ENCODE measurements at places on chromosomes 5 and 9.

DNA sequence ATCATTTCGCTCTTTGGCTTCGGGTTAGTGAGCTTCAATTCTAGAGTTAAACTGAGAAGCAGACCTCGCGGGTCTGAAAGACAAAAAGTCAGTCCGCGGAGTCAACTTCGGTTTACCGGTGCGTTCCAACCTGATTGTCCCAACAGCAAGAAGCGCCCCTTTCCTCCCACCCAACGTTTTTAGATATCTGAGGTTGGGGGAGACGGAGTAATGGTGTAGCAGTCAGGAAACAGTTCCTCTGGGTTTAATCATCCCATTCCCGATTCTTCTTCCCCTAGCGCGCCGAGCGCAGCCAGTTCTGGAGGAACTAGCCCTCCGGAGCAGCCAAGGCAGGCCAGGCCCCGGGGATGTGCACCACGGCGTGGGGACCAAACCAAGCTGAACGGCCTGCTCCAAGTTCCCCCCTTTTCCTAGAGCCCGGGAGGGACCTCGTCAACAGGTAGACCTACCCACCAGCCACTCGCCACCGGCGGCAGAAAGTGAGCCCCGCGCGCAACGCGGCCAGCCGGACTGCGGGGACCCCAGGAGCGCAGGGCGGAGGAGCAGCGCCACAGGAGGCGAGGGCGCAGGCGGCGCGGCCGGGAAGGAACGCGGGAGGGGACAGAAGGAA, 622 bp upstream of the ISL1 start:
- peaks cover 11% of the 10 kb centered on the region for H3K4me1 ChIP-seq
- no peaks in the 10 kb centered on the region for H3K36me3 ChIP-seq
- no peaks in the 10 kb centered on the region for H3K27me3 ChIP-seq
- DNase-seq: no peak

DNA sequence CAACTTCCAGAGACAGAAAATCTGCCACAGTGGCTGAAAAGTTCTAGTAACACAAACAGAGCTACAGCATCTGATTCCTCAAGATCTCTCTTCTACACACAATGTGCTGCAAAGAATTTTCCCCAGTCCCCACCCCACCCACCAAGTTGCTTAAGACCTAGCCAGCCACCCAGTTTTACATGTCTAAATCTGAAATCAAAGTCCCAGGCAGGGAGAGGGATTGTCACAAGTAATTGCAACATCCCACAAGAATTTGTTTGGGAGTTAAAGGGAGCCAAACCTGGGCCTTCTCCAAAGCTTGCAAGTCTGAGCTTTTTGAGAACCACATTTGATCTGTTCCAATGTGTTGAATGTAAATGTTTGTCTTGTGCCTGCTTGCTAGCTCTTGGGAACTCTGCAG, 15.5 kb downstream of the IGIP start:
- H3K27ac ChIP-seq: no peak overlapping the region
- peak; percentile 39 for DNase-seq
- H3K4me1 ChIP-seq: no peaks in the 10 kb centered on the region
- no peak overlapping the region for H3K4me3 ChIP-seq
- no peaks in the 10 kb centered on the region for H3K27me3 ChIP-seq

DNA sequence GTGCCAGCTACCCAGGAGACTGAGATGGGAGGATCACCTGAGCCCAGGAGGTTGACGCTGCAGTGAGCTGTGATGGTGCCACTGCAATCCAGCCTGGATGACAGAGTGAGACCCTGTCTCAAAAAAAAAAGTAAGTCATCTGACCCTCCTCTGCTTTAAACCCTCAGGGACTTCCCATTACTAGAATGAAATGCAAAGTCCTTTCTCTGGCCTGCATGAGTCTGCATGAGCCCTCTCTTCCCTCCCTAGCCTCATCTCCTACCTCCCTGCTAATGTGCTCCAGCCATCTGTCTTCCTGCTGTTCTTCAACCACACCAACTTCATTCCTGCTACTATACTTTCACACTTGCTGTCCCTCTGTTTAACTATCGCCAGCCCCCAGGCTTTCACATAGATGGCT, 15.3 kb downstream of the IL5 start:
- no peaks in the 10 kb centered on the region for H3K36me3 ChIP-seq
- H3K4me1 ChIP-seq: no peaks in the 10 kb centered on the region
- H3K27me3 ChIP-seq: no peaks in the 10 kb centered on the region
- no peak overlapping the region for H3K27ac ChIP-seq

DNA sequence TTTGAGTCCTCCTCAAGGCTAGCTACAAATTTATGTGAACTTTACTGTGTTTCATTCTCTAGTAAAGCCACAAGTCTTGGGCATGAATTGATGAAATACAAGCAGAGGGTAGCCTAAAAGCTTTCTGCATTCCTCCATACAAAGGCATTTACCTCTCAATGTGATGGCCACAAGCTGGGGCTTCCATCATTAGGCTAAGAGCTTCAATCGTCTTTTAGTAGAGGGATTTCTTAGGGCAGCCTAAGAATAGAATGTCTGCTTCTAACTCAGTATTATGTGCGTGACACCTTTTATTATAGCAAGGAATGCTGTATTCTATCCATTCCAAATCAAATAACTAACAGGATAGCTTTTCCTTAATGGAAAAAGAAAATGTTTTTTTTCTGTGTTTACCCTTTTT, 3.7 kb downstream of the PLAC8L1 start:
- no peak for DNase-seq
- H3K4me3 ChIP-seq: no peak overlapping the region
- H3K27ac ChIP-seq: no peak overlapping the region
- no peaks in the 10 kb centered on the region for H3K27me3 ChIP-seq
- no peaks in the 10 kb centered on the region for H3K36me3 ChIP-seq

GRCh38 chr5:72378639-72379289, 58.6 kb downstream of the PTCD2 start:
- H3K4me3 ChIP-seq: no peak overlapping the region
- peak overlapping the region; percentile 41 for H3K27ac ChIP-seq
- peak; percentile 51 for DNase-seq
- no peaks in the 10 kb centered on the region for H3K4me1 ChIP-seq
- H3K27me3 ChIP-seq: no peaks in the 10 kb centered on the region

GRCh38 chr5:157748760-157749461, 5.4 kb downstream of the LSM11 start:
- H3K27ac ChIP-seq: no peak overlapping the region
- no peaks in the 10 kb centered on the region for H3K4me1 ChIP-seq
- no peaks in the 10 kb centered on the region for H3K36me3 ChIP-seq
- no peaks in the 10 kb centered on the region for H3K27me3 ChIP-seq

- no peaks in the 10 kb centered on the region for H3K36me3 ChIP-seq
- H3K27ac ChIP-seq: no peak overlapping the region
- no peaks in the 10 kb centered on the region for H3K4me1 ChIP-seq
These were observed 74.8 kb upstream of the PIK3R1 start for GRCh38 chr5:68140763-68141162.

- no peaks in the 10 kb centered on the region for H3K4me1 ChIP-seq
- H3K36me3 ChIP-seq: no peaks in the 10 kb centered on the region
- H3K27ac ChIP-seq: no peak overlapping the region
- no peak overlapping the region for H3K4me3 ChIP-seq
- DNase-seq: no peak
These were observed 132.8 kb downstream of the MACROH2A1 start for GRCh38 chr5:135266303-135266635.

- H3K27me3 ChIP-seq: no peaks in the 10 kb centered on the region
- H3K4me3 ChIP-seq: no peak overlapping the region
- no peaks in the 10 kb centered on the region for H3K4me1 ChIP-seq
- no peaks in the 10 kb centered on the region for H3K36me3 ChIP-seq
- no peak overlapping the region for H3K27ac ChIP-seq
- DNase-seq: no peak
These were observed 16.5 kb upstream of the SAP30L start for GRCh38 chr5:154429341-154429740.

GRCh38 chr9:132408521-132408920, 1.5 kb upstream of the CFAP77 start:
- H3K4me1 ChIP-seq: peaks cover 13% of the 10 kb centered on the region

GRCh38 chr9:105072476-105072875, 144.5 kb upstream of the ABCA1 start:
- H3K4me3 ChIP-seq: no peak overlapping the region
- no peak overlapping the region for H3K27ac ChIP-seq
- no peaks in the 10 kb centered on the region for H3K27me3 ChIP-seq

GRCh38 chr5:39714036-39714698, 289.4 kb upstream of the DAB2 start:
- H3K27me3 ChIP-seq: no peaks in the 10 kb centered on the region
- no peak overlapping the region for H3K4me3 ChIP-seq
- H3K27ac ChIP-seq: no peak overlapping the region

DNA sequence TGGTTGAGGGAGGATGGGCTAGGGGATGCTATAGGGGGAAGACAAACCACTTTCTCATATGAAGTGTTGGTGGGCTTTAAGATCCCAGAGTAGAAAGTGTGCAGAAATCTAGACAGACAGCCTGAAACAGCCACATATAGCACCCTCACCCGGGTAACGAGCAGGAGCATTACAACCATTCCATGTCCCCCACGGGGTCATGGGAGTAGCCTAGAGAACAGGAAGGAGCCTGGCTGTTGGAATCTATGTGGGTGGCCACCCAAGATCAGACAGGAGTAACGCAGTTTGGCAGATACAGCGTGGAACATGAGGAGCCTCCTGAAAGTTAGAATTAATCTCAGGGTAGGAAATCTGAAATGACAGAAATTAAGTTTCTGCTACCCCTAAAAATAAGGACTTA, 146.1 kb upstream of the RAI14 start:
- no peaks in the 10 kb centered on the region for H3K36me3 ChIP-seq
- no peaks in the 10 kb centered on the region for H3K27me3 ChIP-seq
- no peaks in the 10 kb centered on the region for H3K4me1 ChIP-seq
- H3K27ac ChIP-seq: peak overlapping the region; percentile 72
- no peak for DNase-seq

GRCh38 chr5:53712327-53712726, 151.9 kb downstream of the NDUFS4 start:
- DNase-seq: no peak
- no peaks in the 10 kb centered on the region for H3K36me3 ChIP-seq
- H3K27me3 ChIP-seq: no peaks in the 10 kb centered on the region
- H3K4me3 ChIP-seq: no peak overlapping the region
- H3K27ac ChIP-seq: no peak overlapping the region

- no peak overlapping the region for H3K4me3 ChIP-seq
- no peaks in the 10 kb centered on the region for H3K4me1 ChIP-seq
These were observed 415.6 kb downstream of the GADD45G start for GRCh38 chr9:90020276-90020871.

- H3K4me1 ChIP-seq: no peaks in the 10 kb centered on the region
- H3K36me3 ChIP-seq: no peaks in the 10 kb centered on the region
- no peak overlapping the region for H3K4me3 ChIP-seq
- H3K27ac ChIP-seq: no peak overlapping the region
- no peaks in the 10 kb centered on the region for H3K27me3 ChIP-seq
- DNase-seq: no peak
These were observed 6.9 kb upstream of the MEIKIN start for GRCh38 chr5:131952301-131952857.

GRCh38 chr9:88965473-88965872, 25.8 kb upstream of the S1PR3 start:
- no peaks in the 10 kb centered on the region for H3K4me1 ChIP-seq
- no peaks in the 10 kb centered on the region for H3K27me3 ChIP-seq
- H3K4me3 ChIP-seq: no peak overlapping the region
- DNase-seq: no peak
- H3K36me3 ChIP-seq: no peaks in the 10 kb centered on the region

- no peaks in the 10 kb centered on the region for H3K36me3 ChIP-seq
- no peaks in the 10 kb centered on the region for H3K27me3 ChIP-seq
- no peak for DNase-seq
- no peak overlapping the region for H3K27ac ChIP-seq
- H3K4me3 ChIP-seq: no peak overlapping the region
These were observed 19.1 kb downstream of the SREK1IP1 start for GRCh38 chr5:64749385-64749784.

DNA sequence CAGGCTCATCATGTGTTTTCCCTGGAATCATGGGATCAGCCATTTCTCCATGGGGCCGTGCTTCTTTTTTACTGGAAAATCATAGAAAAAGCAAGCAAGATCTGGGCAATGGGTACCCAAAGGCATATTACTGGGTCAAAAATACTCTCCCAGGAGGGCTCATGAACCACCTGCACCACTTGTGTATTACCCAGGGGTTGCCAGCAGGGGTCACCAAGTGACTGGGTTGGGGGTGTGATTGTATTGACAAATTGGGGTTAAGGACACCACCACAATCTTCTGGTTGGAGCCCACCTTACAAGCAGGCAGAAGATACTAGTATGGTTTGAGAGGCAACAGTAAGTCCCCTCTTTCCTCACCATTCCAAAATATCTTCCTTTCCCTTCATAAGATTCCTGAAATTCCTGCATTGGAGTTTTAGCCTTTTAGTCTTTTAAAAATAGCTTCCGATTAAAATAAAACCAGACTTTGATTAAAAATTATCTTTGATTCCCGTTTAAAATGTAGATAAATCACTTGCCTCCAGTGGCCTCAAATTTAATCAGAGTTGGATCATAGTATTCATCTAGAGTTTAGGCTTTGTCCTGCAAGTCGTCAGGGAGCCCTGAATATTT, 603.3 kb downstream of the KIF4B start:
- H3K27ac ChIP-seq: no peak overlapping the region
- no peaks in the 10 kb centered on the region for H3K27me3 ChIP-seq
- no peaks in the 10 kb centered on the region for H3K4me1 ChIP-seq
- no peak overlapping the region for H3K4me3 ChIP-seq

GRCh38 chr9:89234205-89235067, 55.8 kb upstream of the SHC3 start:
- H3K27me3 ChIP-seq: no peaks in the 10 kb centered on the region
- no peak for DNase-seq
- H3K4me1 ChIP-seq: no peaks in the 10 kb centered on the region
- no peak overlapping the region for H3K4me3 ChIP-seq

DNA sequence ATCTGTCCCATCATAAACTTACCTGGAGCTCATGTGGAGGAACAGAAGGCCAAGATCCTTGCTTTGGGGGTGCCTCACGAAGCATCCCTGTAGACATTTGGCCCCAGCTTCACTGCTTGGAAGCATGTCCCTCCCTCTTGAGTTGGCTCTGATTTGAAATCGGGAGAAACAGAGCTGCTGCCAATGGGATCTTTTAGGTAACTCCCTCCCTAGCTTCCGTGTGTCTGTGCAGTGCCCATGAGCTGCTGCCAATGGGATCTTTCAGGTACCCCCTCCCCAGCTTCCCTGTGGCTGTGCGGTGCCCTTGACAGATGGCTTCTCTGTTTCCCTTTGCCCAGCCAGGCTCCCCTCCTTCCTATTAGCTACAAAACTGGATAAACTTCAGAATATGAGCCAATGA, 178.0 kb downstream of the NR3C1 start:
- no peaks in the 10 kb centered on the region for H3K27me3 ChIP-seq
- no peak overlapping the region for H3K27ac ChIP-seq
- H3K4me1 ChIP-seq: no peaks in the 10 kb centered on the region
- H3K4me3 ChIP-seq: no peak overlapping the region

- H3K36me3 ChIP-seq: no peaks in the 10 kb centered on the region
- no peaks in the 10 kb centered on the region for H3K4me1 ChIP-seq
- H3K27me3 ChIP-seq: no peaks in the 10 kb centered on the region
- H3K27ac ChIP-seq: peak overlapping the region; percentile 22
- no peak for DNase-seq
- no peak overlapping the region for H3K4me3 ChIP-seq
These were observed 53.9 kb downstream of the DPYSL3 start for GRCh38 chr5:147455822-147456450.

GRCh38 chr5:135718151-135718550, 116.3 kb upstream of the SLC25A48 start:
- no peaks in the 10 kb centered on the region for H3K4me1 ChIP-seq
- no peak overlapping the region for H3K27ac ChIP-seq
- H3K36me3 ChIP-seq: no peaks in the 10 kb centered on the region
- no peak overlapping the region for H3K4me3 ChIP-seq
- no peaks in the 10 kb centered on the region for H3K27me3 ChIP-seq
- no peak for DNase-seq

Data from breast epithelium (tissue), 4 donors.